B cell (primary cell): ENCODE measurements at places on chromosomes 3 and 15. TPM values are rescaled to one million over a fixed set of nuclear protein-coding genes. Genes with fewer than 3 reads are reported as not detected.
A peak's percentile ranks its signal among the peaks of the same experiment; 100 is the strongest.

GRCh38 chr3:113712129-113712528, 15.7 kb upstream of the USF3 start:
- no peak for DNase-seq

UBXN7 gene
- total RNA-seq: 107 and 114 TPM in 2 replicates

GRCh38 chr3:196138482-196139254, 56.8 kb upstream of the TFRC start:
- no peak for DNase-seq

- peak; percentile 22 for DNase-seq
Observed at GRCh38 chr15:55319537-55320237, 665 bp downstream of the PIGB start.

GPR171 gene
- total RNA-seq: 1.1 and 1.6 TPM in 2 replicates
